Activated CD4-positive, alpha-beta memory T cell treated with anti-CD3 and anti-CD28 coated beads for 36 hours (primary cell): ENCODE measurements at places on chromosomes 6 and 20.

DNA sequence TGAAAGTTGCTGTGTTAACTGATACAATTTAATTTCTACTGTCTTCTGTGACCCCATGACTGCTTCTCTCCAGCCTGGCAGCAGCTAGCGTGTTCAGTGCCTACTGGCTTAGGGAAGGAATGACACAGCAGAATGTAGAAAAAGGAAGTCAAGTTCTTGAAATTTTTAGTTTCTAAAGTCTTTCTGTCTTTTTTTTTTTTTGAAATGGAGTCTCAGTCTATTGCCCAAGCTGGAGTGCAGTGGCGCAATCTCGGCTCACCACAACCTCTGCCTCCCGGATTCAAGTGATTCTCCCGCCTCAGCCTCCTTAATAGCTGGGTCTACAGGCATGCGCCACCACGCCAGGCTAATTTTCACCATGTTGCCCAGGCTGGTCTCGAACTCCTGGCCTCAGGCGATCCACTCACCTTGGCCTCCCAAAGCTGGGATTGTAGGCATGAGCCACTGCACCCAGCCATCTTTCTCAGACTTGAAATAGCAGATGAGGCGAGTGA lies 39.3 kb downstream of the PCNA start:
- peak; percentile 64 for DNase-seq

GRCh38 chr6:156564807-156565149 lies 212.4 kb upstream of the ARID1B start:
- DNase-seq = no peak

DNA sequence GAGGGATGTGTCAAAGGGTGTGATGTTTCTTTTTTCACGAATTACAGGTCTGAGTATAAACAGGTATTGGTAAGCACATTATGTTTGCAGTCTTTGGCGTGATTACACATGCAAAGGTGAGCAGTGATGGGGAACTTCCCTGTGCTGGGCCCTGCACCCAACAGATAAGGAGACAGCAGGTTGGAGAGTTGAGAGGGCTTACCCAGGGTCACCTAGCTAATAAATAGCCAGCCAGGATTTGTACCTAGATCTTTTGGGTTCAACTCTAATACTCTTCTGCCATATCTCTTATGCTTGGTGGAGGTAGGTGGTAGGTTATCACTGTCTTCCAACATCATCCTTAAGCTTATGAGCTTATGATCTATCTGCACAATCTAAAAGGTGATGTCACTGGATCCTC lies 46.5 kb downstream of the AFG1L start:
- DNase-seq = no peak

- DNase-seq = no peak
Observed at GRCh38 chr6:99353126-99353525, 3.7 kb upstream of the FAXC start.

GRCh38 chr6:163831736-163832135 lies 417.2 kb downstream of the QKI start:
- no peak for DNase-seq

DNA sequence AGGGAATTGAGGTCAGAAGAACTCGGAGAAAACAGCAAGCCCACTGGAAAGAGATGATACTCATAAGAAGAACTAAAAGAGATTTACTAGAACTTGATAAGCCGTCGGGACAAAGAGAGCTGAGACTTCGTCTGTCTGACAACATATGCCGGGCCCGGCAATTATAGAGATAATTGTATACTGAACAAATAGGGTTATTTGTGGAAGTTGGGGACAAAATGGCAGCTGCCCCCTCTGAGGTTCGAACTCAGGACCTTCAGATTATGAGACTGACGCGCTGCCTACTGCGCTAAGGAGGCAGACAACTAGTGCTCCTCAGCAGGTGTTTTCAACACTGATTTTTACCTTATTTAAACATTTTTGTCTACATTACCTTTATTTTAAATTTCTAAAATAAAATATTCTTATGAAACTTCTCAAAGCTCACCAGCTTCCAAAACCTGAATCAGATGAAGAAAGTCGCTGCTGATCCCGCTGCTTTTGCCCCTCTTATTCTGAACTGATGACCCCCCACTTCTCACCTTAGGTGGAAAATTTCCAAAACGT lies 29.3 kb upstream of the TRIM27 start:
- peak; percentile 76 for DNase-seq

GRCh38 chr6:20969551-20969950 lies 435.3 kb downstream of the CDKAL1 start:
- no peak for DNase-seq

GRCh38 chr6:157571269-157571668 lies 190.3 kb downstream of the ZDHHC14 start:
- no peak for DNase-seq

DNA sequence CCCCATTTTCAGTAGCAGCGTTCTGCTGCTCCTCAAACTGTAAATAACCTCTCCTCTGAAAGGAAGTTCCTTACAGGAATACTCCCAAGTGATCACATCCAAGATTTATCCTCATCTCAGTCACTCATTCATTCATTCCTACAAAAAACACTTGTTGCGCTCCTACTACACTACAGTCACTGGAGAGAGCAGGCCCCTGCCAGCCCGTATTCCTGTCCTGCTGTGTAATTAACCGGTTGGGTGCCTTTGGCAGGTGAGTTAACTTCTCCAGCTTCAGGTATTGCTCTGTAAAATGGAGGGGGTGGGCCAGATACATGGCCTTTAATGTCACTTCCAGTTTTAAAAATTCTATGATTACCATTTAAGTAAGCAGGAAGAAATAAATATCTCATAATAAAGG lies 15.0 kb upstream of the ZBTB24 start:
- no peak for DNase-seq

DNA sequence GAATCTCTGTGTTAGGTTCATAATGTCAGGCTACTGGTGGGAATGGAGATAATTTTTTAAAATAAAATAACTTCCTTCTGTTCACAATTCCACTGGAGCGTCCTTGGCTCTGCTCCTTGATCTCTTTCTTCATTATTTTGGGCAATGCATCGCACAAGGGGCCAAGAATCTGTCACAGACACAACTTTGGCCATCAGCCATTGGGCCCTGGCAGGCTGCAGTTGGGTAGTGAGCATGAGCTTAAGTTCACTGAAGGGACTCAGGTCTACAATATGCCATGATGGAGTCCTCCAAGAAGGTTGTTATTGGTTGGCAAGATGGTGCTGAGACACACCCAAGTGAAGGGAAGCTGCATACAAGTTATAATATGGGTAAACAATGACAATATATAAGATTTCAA lies 40.0 kb downstream of the CYP39A1 start:
- DNase-seq = no peak

DNA sequence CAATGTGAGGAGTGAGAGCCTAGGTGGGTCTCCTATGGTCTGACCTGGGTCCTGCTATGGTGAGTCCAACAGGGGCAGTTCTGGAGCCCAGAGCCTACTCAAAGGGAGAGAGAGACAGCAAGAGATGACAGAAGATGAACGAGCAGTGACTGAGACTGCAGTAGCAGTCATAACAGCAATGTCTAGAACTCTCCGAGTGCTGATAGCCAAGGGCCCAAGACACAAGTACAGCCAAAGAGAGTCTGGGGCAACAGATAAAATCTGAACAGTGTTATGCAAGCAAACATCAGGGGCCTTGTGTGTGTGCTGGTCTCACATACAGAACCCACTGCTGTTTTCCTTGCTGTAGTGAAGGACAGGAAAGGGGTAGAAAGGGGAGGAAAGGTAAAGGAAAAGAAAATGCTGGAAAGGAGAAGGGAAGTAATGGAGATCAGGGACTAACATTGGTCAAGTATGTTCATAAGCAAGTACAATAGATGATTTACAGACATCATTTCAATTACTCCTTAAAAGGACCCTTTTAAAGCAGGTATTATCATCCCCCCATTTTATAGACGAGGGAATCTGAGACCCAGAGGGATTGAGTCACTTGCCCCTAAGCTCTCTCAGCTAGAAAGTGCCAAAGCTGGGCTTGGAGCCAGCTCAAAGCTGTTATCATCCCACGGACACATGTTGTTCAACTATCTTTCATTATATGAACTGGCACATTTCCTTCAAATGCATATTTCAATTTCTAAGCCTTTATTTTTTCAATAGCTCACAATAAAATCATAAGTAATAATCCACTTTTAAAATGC lies 182.3 kb upstream of the RAB32 start:
- no peak for DNase-seq

DNA sequence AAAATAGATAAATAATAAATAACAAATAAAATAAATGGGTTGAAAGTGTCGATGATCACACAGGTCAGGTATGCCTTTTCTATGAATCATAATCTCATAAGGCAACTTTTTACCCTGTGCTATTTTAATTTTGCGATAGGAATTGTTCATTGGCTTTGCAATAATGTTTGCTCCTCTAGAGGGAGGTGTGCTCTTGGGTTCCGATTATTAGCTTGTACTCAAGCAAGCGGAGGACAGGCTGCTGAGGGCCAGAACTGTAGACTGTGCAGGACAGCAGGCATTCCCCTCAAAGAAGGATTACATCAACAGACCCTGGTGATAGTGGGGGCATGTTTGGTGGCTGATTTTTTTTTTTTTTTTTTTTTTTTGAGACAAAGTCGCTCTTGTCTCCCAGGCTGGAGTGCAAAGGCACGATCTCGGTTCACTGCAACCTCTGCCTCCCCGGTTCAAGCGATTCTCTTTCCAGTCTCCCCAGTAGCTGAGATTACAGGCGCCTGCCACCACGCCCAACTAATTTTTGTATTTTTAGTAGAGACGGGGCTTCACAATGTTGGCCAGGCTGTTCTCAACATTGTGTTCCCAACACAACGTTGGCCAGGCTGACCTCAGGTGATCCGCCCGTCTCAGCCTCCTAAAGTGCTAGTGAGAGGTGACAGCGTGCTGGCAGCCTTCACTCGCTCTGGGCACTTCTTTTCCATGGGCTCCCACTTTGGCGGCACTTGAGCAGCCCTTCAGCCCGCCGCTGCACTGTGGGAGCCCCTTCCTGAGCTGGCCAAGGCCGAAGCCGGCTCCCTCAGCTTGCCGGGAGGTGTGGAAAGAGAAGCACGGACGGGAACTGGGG lies 35.6 kb downstream of the RIOK1 start:
- no peak for DNase-seq

GRCh38 chr20:61810738-61811135 lies 254.9 kb downstream of the TAF4 start:
- DNase-seq = no peak

DNA sequence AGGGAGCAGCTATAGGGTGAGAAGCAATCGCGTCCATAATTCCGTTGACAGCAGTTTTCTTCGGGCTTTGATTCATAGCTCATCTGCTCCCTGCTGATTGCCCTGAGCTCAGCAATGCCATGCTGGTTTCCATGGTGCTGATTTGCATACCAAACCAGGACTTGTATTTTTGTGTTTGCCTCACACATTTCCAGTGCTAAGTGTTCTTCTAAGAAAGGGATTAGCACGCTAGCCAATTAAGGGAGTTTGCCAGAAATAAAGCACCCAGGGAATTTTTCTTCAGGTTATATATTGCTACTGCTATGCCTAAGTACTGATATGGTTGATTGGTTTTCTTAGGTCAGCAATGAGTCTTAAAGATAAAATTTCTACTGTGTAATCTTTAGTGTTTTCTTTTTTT lies 177.6 kb downstream of the PLCB1 start:
- DNase-seq = no peak

DNA sequence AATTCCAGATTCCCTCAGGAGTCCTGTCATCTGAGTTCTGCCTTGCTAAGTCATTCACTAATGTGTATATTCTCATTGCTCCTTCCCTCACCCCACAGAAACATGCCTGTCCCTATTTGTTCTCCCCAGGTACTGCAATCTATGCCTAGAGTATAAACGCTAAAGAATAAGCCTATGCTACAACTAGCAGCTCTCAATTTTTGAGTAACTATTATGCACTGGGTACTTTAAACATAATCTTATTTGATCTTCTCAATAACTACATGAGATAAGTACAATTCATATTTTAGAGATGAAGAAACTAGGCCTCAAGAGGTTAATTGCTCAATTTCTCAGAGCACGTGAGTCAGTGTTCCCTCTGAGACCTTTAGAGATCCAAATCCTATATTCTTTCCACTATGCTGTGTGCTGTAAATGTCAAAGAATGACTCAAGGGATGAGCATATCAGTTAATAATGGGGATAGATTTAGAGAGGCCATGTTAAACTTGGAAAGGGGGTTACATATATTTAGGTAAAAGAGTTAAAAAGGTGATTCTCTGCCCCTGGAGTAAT lies 423.8 kb upstream of the ADGRB3 start:
- DNase-seq = no peak

DNA sequence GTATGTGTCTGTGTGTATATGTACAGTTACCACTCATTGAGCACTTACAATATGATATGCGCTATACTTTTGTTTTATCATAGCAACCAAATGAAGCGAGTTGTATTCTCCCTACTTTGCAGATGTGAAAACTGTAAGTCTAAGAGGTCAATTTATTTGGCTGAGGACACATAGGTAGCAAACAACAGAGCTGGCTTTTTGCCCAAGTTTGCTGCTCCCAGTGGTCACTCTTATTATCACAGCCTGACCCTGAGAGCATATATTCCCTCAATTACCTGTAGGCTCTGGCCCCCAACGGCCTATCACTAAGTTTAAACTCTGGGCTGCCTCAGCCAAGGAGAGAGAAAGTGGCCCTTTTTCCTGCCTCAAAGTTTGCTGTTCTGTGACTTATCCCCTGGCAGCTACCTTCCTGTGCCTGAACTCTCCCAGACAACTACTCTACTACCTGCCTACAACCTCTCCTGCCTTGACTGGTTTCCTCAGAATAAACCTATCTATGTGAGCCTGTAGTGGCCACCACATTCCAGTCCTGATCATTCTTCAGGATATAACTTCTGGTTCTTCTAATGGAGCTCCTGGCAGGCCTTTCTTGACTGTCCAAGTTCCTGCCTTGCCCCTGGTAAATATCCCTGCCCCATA lies 221.8 kb downstream of the FRK start:
- DNase-seq = no peak

GRCh38 chr20:50574586-50574985 lies 64.4 kb downstream of the PTPN1 start:
- DNase-seq = no peak

- no peak for DNase-seq
Observed at GRCh38 chr6:46103441-46104115, 26.2 kb upstream of the ENPP4 start.

- DNase-seq = no peak
Observed at GRCh38 chr6:119112812-119113530, 34.5 kb upstream of the FAM184A start.

- DNase-seq = no peak
Observed at GRCh38 chr20:13340088-13340487, 119.0 kb downstream of the ISM1 start.

GRCh38 chr20:7458459-7458858 lies 481.8 kb downstream of the HAO1 start:
- DNase-seq = no peak

DNA sequence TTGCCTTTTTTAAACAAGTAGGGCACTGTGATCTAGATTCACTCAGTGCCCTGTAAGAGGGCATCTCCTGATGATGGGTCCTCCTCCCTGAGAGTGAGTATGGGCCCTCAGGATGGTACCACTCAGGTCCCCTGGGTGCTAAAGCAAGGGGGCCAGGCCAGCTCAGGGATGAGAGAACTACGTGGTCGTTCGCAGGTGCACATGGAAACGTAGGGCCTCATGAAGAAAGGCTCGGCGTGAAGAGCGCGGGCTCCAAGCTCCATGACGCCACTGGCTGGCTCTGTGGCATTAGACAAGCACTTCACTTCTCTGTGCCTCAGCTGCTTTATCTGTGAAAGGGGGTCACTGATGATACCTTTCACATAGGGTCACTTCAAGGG lies 50.7 kb downstream of the SYNJ2 start:
- no peak for DNase-seq

- DNase-seq = no peak
Observed at GRCh38 chr20:17226410-17227218, at the start of gene PCSK2. TSS of gene PCSK2 (plus strand) at chr20:17227040. CDS start at chr20:17227306, 266 bp downstream.

- DNase-seq = no peak
Observed at GRCh38 chr6:94177429-94177828, 758.1 kb upstream of the EPHA7 start.

GRCh38 chr6:100289285-100289684 lies 175.4 kb downstream of the SIM1 start:
- DNase-seq = no peak
